NCI-H2107 (cell line): ENCODE measurements at places on chromosomes 6 and 20.

- DNase-seq = no peak
These were observed 151.1 kb upstream of the HDAC2 start for GRCh38 chr6:114121913-114122662.

GRCh38 chr6:27334141-27334540 is 22.1 kb upstream of the POM121L2 start:
- no peak for DNase-seq

DNA sequence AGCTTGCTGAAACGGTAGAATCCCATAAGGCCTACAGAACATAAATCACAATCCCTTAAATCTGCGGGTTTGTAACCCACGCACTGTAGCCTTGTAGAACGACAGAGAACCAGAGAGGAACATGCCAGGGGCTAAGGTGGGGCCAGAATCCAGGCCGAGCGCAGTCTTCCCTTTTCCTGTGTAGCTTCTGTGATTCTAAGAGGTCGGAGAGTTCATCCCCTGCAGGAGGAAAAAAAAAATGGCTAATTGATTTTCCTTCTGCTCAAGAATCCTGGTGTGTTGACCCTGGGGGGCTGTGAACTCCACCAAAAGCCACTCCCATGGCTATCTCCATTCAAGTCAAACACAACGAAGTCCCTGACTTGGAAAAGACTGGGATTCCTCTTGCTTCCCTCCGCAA is 96.3 kb downstream of the SPTLC3 start:
- DNase-seq = no peak

DNA sequence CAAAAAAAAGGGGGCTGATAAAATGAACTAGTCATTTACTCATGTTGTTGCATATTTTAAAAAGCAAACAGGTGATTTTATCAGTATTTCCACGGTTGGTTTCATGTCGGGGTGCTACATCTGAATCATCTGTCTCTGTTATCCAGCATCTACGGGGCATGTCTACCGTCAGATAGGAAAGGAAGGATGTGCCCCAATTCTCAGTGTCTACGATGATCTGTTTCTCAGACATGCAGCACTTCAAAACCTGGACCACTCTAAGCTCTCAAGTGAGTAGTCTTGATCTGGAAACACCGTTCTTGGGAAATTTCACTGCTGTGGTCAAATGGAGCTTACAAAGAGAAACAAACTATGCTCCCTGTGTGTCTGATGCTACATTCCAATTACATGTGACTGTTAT is 240.3 kb upstream of the TAB2 start:
- no peak for DNase-seq

DNA sequence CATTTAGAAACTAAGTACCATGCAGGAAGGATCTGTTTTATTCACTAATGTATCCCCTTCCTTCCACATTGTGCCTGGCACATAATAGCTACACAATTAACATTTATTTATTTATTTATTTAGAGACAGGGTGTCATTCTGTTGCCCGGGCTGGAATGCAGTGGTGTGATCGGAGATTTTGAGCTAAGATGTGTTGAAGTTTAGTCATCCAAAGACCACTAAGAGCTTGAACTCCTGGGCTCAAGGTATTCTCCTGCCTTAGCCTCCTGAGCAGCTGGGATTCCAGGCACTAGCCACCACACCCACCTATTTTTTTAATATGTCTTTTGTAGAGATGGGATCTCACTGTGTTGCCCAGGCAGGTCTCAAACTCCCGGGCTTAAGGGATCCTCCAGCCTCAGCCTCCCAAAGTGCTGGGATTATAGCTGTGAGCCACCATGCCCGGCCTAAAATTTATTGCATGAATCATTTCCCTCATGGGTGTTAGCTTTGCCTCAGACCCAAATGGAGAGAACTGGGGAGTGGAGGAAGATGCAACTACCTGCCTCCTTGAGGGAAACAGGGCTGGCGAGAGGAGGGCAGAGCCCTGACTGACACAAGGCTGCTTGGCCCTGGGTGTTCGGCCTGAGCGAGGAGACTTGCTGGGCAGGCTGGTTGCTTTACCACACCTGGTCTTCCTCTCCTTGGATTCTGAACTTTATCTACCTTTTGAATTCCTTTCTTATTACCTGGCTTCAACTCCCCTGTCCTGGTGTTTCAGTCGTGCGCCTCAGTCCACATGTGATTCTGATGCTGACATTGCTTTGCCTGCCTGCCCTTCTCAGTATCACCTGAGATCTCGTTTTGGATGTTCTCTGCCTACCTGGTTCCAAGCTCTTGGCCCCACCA is 1.7 kb upstream of the DYNLT1 start:
- no peak for DNase-seq

DNA sequence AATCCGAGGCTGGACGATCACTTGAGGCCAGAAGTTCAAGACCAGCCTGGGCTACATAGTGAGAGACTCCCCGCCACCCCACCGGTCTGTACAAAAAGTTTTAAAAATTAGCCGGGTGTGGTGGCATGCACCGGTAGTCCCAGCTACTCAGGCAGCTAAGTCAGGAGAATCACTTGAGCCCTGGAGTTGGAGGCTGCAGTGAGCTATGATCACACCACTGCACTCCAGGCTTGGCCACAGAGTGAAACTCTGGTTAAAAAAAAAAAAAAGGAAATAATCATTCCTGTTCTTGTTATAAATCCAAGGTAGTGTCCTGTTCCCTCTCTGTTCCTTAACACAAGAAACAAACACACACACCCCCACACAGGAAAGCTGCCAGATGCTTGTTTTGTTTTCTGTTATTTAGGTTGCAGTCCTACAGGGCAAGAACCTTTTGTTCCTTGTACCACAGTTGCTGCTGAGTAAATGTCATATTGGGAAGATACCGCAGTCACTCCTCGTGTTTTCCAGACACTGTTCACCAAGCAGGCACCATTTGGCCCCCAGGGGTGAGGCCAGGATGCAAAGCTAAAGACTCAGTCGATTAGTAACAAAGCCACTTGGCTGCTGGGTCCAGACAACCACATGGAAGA is 28.9 kb downstream of the ASIP start:
- DNase-seq = no peak

GRCh38 chr6:14547284-14547998 is 429.9 kb downstream of the CD83 start:
- no peak for DNase-seq

DNA sequence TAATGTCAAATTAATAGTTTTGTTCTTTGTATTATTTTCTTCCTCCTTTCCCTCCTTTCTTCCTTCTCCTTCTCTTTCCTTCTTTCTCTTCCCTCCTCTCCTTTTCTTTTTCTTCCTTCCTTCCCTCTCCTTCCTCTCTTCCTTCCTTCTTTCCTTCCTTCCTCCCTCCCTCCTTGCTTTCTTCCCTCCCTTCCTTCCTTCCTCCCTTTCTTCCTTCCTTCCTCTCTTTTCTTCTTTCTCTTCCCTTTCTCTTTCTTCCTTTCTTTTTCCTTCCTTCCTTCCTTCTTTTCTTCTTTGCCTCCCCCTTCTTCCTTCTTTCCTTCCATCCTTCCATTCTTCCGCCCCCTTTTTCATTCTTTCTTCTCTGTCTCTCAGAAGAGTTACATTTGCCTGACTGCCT is 518.2 kb upstream of the ID4 start:
- no peak for DNase-seq

- no peak for DNase-seq
These were observed 1096.5 kb downstream of the KIF16B start for GRCh38 chr20:15476781-15477180.

DNA sequence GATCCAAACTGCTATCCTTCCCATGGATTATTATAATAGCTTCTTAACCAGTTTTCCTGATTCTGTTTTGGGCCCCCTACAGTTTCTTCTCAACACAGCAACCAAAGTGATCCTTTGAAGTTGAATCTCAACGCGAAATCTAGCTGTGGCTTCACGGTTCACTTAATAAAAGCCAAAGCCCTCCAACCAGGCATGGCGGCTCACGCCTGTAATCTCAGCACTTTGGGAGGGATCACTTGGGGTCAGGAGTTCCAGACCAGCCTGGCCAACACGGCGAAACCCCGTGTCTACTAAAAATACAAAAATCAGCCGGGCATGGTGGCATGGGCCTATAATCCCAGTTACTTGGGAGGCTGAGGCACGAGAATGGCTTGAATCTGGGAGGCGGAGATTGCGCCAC is 3.3 kb downstream of the RMND1 start:
- no peak for DNase-seq
